ENCODE measurements at places on chromosomes 4 and X.

GRCh38 chrX:64428371-64428770 is 33.1 kb upstream of the MTMR8 start:
- H3K27me3 ChIP-seq = no peaks in the 10 kb centered on the region
- DNase-seq = no peak
- H3K4me3 ChIP-seq = no peak overlapping the region
- no peaks in the 10 kb centered on the region for H3K36me3 ChIP-seq
- H3K27ac ChIP-seq = no peak overlapping the region
- H3K4me1 ChIP-seq = no peaks in the 10 kb centered on the region

GRCh38 chrX:66110112-66110511 is 53.9 kb upstream of the HEPH start:
- H3K27me3 ChIP-seq = no peaks in the 10 kb centered on the region
- no peaks in the 10 kb centered on the region for H3K36me3 ChIP-seq
- H3K4me3 ChIP-seq = no peak overlapping the region
- no peak for DNase-seq

DNA sequence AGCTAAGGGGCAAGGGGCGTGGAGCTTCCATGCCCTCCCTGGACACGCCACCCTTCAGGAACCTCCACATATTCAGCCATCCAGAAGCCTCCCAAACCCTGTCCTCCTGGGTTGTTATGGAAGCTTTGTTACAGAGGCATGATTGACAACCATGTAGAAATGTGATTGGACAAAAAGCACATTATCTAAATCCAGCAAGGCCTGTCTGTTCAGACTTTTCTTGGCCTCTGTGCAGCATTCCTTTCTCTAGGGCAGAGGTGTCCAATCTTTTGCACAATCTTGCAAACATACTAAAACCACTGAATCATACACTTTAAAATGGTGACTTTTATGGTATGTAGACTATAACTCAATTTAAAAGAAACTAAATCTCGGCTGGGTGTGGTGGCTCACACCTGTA is 12.7 kb downstream of the STEEP1 start:
- H3K4me3 ChIP-seq = no peak overlapping the region
- H3K27ac ChIP-seq = no peak overlapping the region
- no peaks in the 10 kb centered on the region for H3K27me3 ChIP-seq
- H3K4me1 ChIP-seq = no peaks in the 10 kb centered on the region
- no peaks in the 10 kb centered on the region for H3K36me3 ChIP-seq

DNA sequence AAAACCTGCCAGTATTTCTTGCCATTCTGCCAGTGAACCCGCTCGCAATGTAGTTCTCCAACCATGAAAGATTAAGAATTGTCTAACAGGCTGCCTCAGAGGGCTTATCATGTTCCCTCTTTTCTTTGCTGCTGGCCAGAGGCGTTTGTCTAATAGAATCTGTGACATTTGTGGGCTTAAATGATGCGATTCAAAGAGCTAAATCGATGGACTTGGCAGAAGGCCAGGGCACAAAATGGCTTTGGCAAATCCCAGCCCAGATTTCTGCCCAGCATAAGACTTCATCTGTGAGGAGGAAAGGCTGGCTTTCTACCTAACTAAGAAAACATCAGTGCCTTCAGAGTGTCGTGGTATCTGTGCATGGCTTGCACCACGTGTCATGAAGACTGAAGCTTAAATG is 79.9 kb downstream of the TRPC5OS start:
- no peaks in the 10 kb centered on the region for H3K27me3 ChIP-seq
- H3K4me1 ChIP-seq = no peaks in the 10 kb centered on the region
- no peak overlapping the region for H3K4me3 ChIP-seq
- no peak for DNase-seq
- no peak overlapping the region for H3K27ac ChIP-seq

- no peaks in the 10 kb centered on the region for H3K36me3 ChIP-seq
- H3K4me1 ChIP-seq = no peaks in the 10 kb centered on the region
- peaks cover 5% of the 10 kb centered on the region for H3K27me3 ChIP-seq
These were observed 598.4 kb upstream of the FAM241A start for GRCh38 chr4:111546881-111547280.

DNA sequence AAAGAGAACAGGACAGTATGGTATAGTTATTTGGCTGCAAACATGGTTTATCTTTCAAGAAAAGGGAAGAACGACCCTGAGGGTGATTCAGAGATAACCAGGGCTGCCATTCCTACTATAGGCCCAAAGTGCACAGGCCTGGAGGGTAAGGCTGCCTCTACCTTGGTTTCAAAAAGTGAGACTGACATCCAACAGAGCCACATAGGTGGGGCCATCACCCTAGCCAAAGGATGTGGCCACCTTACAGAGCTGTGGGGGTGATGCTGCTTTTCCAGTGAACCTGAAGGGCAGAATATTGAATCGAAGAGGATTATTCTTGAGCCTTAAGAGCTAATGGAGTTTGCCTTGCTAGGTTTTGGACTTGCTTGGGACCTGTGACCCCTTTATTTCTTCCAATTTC is 15.7 kb downstream of the SH2D1A start:
- DNase-seq = no peak
- no peaks in the 10 kb centered on the region for H3K4me1 ChIP-seq
- H3K36me3 ChIP-seq = no peaks in the 10 kb centered on the region
- no peak overlapping the region for H3K27ac ChIP-seq

Measured in liver (tissue), 10 donors.